ENCODE measurements at places on chromosomes 16 and 17.

GRCh38 chr17:68908045-68908444 is 47.1 kb downstream of the ABCA8 start:
- no peak for DNase-seq

DNA sequence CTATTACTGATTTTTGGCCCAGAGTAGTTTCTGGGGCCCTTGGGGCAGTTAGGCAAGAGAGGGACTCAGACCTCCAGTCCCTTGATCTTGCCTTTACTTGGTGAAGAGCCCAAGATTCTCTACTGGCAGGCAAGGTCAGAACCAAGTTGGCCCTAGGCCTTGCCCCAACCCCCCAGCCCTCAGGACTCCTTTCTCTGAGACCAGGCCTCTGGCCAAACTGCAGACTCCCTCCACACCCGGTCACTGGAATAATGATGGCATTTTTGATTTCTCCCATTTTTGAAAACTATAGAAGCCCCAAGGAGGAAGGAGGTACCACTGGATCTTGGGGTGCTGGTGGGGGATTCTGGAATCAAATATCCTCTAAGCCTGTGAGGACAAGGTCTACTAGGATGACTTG is 18.0 kb upstream of the HOXB9 start:
- DNase-seq = no peak

DNA sequence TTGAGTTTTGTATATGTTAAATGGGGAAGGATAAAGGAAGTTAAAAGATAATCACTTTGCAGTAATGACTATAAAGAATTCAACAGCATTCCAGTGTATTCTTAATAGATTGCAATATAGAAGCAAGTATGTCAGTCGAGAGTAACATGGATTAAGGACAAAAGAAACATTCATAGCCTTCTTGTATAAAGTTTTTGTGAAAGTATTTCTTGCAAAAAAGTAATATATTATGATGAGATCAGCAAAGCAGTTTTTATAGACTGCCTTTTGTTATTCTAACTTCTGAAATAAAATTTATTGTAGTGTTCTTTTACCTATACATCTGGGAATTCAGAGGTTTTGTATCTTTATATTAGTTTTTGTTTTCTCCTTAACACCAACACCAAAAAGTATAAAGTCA is 184.9 kb upstream of the RBL2 start:
- DNase-seq = no peak

DNA sequence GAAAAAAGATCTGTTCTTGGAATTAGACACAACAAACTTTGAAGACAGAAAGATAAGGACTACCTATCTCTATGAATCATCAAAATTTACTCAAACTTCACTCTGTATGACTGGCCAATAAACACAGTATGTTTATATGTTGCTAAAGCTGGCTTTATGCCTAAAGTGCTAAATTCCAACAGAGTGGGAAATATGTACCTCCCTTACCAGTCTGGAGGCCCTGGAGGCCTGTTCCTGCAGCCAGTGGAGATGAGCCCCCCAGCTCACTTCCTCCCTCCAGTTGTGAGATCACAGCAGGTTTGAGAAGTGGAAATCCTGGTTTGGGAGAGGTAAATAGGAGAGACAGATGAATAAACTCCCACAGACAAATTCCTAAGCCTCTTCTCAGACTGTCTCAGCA is 9.0 kb downstream of the ZNF23 start:
- DNase-seq = no peak

GRCh38 chr17:81166033-81166492 is at the start of gene AATK:
Gene AATK (minus strand): TSS chr17:81166221. CDS start chr17:81165992, 229 bp downstream.
- DNase-seq = no peak

GRCh38 chr17:70654706-70655105 is 485.4 kb downstream of the KCNJ2 start:
- DNase-seq = peak; percentile 58

- DNase-seq = no peak
These were observed 94.6 kb downstream of the BANP start for GRCh38 chr16:88045820-88046303.

GRCh38 chr17:80763293-80763867 is 218.7 kb downstream of the RPTOR start:
- DNase-seq = no peak

DNA sequence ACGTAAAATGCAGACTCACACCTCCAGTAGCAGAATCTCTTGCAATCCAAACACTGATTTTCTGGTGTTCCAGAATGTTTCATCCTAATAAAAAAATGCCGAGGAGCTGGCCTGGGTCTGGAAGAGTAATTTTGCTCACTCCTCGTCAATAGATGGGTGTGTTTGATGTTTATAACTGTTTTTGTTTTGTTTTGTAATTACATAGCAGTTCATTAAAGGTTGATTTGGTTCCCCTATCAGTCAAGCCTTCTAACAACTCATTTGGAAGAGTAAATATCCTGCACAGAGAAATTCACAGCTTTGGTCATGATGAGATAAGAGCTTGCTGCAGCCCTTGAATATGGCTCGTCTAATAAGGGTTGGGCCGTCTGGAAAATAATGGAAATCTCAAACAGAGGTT is 36.8 kb upstream of the ELAC2 start:
- no peak for DNase-seq

DNA sequence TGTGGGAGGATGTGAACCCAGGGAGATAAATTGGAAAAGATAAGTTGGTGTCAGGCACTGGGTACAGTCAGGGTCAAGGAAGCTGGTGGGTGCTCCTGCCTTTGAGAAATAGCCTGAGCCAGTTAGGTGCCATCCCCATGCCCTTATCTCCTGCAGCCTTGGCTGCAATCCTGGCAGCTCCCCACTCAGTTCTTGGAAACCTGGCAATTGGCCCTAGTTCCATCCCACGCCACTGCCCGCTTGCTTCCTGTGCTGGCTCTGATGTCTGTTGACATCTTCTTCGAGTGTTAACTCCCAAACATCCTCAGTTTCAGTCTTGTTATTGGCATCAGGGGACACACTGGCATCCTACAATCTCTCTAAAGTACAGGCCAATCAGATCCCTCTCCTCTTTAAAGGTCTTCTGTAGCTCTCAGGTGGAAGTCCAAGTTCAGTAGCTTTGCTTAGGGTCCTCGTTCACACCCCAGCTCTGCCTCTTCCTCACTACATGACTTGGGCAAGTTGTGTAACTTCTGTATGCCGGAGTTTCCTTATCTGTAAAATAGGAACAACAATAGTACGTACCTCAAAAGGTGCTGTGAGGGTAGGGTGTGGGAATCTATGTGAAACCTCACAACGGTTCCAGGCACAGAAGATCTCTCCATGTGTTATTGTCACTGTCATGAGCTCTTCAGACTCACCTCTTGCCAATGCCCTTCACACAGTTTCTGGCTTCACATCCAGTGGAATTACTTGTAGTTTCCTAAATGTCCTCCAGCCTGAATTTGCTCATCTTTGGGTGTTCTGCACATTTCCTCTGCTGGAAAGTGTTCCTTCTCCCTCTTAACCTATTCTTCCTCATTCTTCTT is 13.5 kb upstream of the PRKAR1A start:
- no peak for DNase-seq

GRCh38 chr17:66829386-66829864 is 5.5 kb upstream of the CACNG5 start:
- peak; percentile 84 for DNase-seq

DNA sequence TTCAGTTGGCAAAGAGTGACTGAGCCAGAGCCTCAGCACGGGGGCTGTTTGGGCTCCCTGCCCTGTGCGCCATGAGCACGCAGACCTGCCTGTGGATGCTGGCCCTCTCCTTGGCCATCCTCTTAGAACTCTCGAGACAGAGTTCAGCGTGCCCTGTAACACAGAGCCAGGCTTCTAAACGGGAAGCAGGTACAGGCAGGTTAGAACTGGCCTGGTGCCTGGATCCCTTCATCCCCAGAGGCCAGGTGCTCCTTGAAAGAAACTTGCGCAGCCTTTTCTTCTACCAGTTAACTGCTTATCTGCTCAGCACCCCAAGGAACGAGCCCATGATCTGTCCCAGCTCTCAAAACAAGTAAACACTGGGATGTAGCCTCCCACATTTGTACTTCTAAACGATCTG is 6.9 kb downstream of the CCNF start:
- DNase-seq = no peak

DNA sequence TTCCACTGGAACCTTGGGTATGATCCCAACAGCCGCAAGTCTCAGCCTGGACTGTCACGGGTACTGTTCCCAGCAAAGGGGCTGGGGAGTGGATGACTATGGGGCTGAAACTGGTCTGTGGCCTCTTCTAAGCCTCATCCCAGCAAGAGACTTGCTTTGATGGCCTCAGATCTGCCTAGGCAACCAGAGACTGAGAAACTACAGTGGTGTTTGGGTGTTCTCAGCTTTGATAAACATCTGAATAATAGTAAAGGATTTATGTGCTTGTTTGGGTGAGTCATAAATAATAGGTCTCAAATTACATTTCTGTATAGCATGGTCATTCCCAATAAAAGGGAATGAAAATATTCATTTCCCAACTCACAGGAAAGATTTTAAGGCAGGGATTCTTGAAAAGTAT is 30.2 kb upstream of the ULK2 start:
- DNase-seq = no peak

DNA sequence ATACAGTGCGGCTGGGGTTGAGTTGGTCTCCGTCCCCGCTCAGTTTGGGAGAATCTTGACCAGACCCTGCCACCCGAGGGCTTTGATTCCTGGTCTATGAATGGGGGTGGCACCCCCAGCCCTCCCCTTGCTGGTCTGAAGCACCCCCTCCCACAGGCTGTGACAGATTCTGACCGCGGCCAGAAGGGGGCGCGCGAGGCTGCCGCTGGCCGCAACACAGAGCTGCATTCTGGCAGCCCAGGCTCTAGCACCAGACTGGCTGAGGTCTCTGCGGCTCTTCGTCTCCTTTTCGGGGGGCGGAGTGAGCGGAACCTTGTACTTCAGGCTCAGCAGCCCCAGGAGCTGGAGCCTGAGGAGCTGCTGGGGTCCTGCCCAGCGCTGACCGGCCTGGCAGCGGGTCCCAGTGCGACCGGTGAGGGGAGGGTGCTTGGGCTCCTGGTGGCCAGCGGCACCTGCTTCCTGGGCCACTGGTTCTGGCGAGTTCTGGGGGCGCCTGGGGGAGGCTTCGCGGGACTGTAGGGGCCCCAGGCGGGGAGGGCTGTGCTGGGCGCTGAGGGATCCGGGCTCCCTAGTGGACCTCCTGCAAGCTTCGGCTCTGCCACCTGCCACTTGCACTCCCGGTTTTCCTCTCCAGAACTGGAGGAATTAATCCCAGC is 1011.6 kb downstream of the KCNJ18 start:
- no peak for DNase-seq

DNA sequence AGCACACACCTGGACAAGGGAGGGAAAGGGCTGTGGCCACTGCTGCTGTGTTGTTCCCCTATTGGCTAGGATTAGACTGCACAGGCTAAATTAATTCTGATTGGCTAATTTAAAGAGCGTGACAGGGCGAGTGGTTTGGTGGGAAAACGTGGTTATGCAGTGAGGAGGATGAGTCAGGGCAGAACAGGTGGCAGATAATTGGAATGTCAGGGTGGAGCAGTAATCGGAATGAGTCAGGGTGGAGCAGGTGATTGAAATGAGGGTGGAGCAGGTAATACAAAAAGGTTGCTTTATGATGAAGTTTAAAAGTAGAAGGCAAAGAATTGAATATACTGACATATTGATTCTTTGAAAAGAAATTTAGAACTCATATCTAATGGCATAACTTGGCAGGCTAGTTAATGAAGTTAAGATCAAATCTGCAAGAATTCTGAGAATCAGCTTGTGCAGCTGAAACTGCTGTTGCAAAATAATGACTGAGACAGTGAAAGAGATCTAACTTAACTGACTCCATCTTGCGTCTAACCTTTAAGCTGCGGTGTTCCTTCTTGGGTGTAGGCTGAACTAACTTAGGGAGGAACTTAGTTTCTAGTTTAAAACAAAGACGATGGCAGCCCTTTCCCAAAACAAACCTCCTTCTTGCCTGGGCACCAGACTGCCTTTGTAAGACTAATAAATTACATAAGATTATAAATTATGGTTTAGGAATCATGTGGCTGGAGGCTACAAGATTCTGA is 174.3 kb downstream of the UTP18 start:
- DNase-seq = no peak

GRCh38 chr17:44258811-44259351 is 9.1 kb downstream of the SLC4A1 start:
- DNase-seq = no peak

- DNase-seq = no peak
These were observed 20.0 kb downstream of the HS3ST3B1 start for GRCh38 chr17:14320734-14321475.

- peak; percentile 46 for DNase-seq
These were observed 735 bp downstream of the ZNF652 start for GRCh38 chr17:49361129-49361901.

GRCh38 chr16:58767581-58767980 is 33.5 kb upstream of the GOT2 start:
- DNase-seq = no peak

- no peak for DNase-seq
These were observed 75.1 kb downstream of the FOXL1 start for GRCh38 chr16:86653285-86654006.

DNA sequence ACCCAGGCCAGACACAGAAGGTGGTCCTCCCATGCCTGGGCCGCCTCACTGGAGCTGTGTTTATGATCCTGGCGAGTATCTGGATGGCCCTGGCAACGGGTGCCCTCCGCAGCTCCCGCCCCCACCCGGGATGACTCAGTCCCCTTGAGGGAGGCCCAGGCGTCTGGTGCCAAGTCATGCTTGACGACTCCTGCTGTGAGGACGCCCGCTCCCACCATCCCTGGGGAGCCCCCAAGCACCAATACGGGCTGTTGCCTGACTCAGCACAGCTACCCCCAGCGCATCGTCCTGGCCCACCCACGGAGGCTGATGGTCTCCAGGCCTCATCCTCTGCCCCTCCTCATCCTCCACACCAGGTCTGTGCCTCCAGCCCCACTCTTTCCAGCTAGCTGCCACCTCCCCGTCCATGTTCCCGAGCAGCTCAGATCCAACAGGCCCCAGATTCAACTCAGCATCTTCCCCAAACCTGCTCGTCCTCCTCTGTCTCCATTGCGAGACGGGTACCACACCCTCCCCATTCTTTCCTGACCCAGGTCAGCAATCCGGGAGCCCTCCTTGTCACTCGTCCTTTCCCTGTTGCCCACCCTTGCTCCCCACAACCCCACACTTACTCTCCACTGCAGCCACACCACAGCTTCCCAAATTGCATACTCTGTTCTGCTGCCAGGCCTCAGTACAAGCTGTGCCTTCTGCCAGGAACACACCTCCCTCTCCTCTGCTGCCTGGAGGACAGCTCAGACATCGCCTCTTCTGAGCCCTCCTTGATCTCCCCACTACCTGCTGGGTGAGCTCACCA is 2.6 kb downstream of the CAMKK1 start:
- peak; percentile 71 for DNase-seq

- no peak for DNase-seq
These were observed 13.2 kb upstream of the AATK start for GRCh38 chr17:81179220-81179619.

DNA sequence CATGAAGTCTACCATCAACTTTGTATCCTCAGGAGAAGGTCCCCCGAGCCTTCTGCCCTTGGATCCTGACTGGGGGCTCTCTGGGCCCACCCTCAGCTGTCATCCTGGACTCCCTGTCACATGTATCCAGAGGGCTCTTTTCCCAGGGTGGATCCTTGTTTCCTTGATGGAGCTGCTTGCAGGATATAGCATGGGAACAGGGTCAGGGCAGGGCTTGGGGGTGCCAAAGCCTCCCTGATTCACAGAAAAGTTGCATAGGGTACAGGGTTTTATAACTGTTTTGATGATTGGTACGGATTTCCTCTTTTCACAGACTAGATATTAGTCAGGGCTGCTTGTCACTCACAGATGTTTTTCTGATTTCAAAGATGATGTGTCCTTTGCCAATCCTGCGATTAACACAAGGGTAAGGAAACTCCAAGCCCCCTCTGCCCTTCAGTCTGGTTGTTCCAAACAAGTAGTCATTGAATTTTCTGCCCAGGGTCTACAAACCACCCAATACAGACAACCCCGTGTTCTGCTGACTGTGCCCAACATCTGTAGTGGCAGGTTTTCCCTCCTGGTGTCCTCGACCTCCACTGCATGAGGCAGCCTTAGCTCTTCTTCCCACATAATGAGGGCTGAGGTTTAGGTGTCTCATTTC is 20.6 kb upstream of the SLC35G3 start:
- no peak for DNase-seq

Data from right hindlimb (tissue), 1 donor.